Inflammatory macrophage treated with lipopolysaccharide for 4 hours (primary cell): ENCODE measurements at places on chromosomes 12 and 14.

GRCh38 chr12:27428466-27428865 lies 18.1 kb upstream of the SMCO2 start:
- DNase-seq, result no peak

- DNase-seq, result no peak
Measured at GRCh38 chr12:110373025-110373424, 30.5 kb downstream of the ANAPC7 start.

GRCh38 chr14:35576260-35576659 lies 42.3 kb downstream of the INSM2 start:
- DNase-seq, result no peak

- DNase-seq, result peak; percentile 91
Measured at GRCh38 chr12:94699801-94700200, 49.4 kb upstream of the TMCC3 start.

DNA sequence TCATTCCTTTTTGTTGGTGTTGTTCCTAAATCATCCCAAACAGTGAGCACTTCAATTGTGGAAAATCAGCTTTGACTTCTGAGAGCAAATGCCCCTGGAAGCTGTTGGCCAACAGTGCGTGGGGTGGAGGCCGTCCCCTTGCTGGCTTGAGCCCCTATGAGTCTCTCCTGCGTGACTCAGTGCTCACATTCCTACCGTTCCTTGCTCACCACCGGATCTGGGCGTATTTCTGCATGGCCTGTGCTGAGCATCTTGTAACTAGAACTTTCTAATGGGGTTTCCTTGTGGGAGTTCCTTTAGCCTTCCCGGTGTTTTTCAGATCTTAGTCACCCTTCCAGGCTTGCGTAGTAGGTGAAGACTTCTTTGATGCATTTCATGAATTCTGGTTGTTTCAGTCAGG lies 14.7 kb downstream of the SERPINA1 start:
- peak; percentile 42 for DNase-seq

DNA sequence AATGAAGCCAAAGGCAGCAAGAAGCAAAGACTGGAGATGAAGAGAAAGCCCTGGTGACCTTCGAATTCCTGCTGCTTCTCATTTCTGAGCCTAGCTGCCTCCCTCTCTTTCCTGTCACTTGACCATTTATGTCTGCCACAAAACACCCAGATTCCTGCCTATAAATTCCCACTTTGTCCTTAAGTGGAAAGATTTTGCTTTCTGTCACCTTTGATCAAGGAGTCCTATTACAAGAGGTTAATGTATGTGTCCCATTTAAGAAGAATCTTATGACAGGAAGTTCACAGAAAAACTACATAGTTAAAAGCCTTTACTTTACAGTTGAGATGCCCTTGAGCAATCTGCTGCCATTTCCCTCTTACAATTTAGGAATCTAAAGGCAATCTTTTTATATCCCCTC lies 155.7 kb downstream of the GALC start:
- no peak for DNase-seq

DNA sequence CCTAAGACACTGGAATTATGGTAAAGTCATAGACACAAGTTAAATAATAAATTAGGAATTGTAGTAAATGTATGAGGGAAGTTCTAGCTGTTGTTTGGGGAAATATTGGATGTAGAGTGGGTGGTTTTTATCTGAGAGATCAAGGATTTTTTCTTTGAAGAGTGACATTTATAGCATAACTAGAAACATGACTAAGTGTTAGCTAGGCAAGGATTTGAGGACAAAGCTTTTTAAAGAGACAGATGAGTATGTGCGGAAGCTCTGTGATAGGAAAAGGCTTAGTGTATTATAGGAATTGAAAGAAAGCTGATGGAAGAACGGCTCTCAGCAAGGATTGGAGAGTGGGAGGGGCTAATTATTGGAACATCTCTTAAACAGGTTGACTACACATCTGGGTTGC lies 24.5 kb downstream of the PDZRN4 start:
- DNase-seq, result no peak

DNA sequence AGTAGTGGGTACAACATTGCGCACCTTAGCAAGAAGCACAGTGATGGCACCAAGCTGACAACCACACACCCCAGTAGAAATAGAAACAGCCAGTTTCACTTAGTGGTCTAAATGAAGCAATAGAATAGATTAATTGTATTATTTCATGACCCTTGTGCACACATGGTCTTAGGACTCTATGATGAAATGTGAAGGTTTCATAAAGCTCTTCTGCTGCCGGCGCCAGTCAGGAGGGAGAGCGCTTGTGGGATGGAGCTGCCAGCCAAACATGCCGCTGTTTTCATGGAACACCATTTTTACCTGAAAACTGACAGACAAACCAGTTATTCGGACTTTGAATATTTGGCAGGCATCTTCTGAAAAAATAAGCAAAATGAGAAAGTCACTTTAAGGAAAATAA lies 100.0 kb downstream of the PPP2R5C start:
- DNase-seq, result peak; percentile 31

DNA sequence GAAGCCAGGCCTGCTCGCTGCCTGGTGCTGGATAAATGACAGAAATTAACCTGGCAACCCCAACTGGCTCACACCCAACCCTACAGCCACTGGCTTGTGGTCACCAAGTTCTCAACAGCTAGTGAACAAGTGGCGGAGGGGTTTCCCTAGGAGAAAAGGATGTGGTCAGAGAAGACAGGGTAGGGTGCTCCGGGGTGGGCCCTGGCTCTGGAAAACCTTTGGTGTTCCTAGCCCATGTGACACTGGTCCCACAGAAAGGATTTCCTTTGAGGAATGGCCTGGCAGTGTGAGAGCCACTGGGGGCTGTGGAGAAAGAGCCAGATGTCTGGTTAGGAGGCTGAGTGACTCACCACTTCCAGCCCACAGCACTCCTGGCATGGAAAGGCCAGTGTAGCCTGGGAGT lies 8.7 kb downstream of the SYNE3 start:
- no peak for DNase-seq

DNA sequence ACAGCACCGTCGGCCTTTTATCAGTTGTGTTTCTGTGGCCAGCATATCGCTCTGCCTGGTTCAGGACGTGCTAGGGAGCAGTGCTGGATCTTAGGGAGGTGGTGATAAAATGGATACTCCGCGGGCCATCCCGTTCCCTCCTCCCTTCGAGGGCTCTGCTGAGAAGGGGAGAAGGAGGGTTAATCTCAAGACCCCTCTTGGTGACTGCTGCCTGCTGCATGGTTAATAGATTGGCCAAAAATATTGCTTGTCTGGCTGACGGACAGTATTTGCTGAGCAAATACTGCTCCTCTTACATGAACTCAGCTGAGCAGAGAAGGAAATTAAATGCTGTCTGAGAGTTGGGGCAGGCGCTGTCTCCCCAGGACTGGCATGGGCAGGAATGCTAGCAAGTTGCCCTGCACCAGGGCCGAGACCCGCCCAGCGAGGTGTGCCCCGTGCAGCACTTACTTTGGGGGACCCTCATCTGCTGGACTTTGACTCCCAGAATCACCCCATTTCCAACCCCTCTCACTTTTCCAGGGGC lies 1.2 kb downstream of the FBRSL1 start:
- no peak for DNase-seq

DNA sequence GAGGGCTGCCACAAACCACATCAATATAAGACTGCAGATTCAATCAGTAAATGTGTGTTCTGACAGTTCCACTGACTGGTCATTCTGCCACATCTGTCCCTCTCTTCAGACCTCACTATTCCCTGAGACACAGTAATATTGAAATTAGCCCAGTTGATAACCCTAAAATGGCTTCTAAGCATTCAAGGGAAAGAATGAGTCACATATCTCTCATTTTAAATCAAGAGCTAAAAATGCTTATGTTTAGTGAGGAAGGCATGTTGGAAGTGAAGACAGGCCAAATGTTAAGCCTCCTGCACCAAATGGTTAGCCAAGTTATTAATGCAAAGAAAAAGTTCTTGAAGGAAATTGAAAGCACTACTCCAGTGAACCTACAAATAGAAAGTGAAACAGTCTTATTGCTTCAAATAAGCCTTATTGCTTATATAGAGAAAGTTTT lies 24.5 kb upstream of the KIF21A start:
- no peak for DNase-seq

- DNase-seq, result no peak
Measured at GRCh38 chr14:76812093-76812421, 625 bp downstream of the ANGEL1 start.

GRCh38 chr14:87840906-87841305 lies 152.1 kb downstream of the GALC start:
- DNase-seq, result no peak

GRCh38 chr14:89088530-89088929 lies 264.1 kb downstream of the TTC8 start:
- no peak for DNase-seq

DNA sequence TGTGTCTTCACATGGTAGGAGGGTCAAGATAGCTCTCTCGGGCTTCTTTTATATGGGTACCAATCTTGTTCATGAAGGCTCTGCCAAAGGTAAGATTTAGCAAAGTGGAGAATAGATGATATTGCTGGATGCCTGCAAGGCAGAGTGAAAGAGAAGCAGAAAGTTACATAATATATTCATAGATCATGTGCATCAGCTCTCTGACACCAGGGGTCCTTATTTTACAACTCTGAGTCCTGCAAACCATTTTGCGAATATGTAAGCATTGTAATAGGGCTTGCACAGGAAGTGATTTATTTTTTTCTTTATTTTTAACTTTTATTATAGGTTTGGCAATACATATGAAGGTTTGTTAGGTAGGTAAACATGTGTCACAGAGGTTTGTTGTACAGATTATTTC lies 31.8 kb downstream of the CRADD start:
- DNase-seq, result no peak

- no peak for DNase-seq
Measured at GRCh38 chr14:32230181-32230580, 27.1 kb upstream of the RNU6-8 start.

DNA sequence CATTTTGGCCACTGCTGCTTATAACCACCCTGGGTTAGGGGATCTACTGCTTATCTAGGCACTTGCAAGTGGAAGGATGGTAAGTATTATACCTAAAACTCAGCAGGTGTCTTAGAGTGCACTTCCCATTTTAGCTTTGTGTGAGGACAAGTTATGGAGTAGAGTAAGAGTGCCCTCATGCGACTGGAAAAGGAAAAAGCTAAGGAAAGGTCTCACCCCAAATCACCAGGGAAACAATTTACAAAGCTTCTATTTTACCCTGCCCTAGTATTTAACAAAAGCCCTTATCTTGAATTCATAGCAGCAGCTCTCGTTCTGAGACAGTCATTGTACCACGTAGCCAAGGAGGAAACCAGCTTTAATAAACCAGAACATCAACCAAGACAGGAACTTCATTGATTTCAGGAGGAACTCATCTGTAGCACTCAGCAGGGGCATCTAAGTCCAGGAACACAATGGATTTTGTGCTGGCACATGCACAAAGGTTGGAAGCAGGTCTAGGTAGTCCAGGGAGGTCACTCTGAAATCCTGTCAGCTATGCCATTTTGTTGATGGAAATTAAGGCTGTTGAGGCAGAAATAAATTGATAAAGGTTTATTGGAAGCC lies 2.9 kb downstream of the RDH12 start:
- DNase-seq, result peak; percentile 59

DNA sequence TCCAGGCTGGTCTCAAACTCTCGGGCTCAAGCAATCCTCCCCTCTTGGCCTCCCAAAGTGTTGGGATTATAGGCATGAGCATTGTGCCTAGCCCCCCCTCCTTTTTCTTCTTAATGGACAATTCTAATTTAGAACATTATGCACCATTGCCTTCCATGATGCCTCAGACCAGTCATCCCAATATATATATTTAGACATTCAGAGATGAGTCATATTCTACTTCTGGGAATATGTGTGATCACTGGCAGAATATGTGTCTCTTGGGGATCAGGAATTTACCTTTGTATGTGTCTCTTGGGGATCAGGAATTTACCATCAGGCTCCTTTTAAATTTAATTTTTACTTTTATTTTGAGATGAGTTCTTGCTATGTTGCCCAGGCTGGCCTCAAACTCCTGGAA lies 7.5 kb upstream of the CCDC177 start:
- no peak for DNase-seq

DNA sequence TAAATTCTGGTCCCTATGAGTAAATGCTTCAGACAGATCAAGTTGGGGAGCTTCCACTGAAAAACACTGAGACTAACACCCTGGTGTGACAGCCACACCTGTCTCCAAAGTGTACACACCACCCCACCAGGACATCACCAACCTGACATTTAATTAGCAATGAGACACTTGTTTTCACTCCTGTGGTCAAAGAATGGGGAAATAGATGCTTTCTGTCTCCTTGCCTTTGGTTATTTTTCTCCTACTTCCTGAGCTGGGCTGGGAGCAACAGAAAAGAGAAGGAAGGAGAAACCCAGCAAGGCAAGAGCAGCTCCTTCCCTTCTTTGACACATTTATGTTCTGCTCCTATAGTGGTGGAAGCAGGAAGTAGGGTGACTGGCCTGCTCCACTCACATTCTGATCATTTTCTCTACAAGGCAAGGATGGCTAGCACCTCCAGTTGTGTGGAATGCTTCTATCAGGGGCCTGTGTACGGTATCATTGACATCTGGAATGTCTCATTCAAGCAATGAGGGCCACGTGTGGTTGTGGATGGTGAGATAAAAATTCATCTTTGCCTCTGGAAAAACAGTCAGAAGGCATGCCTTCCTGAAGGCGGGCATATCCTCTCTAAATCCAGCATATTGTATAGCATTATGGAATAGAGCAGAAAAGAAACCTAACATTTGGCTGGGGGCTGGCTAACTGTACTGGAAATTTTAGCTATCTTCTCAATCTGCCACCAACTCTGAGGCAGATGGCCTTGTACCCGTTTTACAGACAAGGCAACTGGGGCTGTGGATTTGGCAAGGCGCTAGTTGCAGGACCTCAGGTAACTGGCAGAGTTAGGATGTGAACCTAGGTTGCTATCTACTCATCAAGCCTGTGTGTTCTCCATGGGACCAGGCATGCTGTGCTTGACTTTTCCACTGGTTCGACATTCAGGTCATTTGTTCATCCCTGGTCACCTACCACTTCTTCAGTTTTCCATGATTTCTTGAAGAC lies 24.8 kb upstream of the LGALS3 start:
- DNase-seq, result peak; percentile 79
